ENCODE measurements at places on chromosomes 16 and 17. TPM values are rescaled to one million over a fixed set of nuclear protein-coding genes. Genes with fewer than 3 reads are reported as not detected.

GRCh38 chr17:81940538-81941483 is 3.7 kb upstream of the PYCR1 start:
- DNase-seq, result no peak

GRCh38 chr17:14803826-14804225 is 461.3 kb downstream of the PMP22 start:
- no peak for DNase-seq

- DNase-seq, result no peak
Measured at GRCh38 chr17:74201250-74201649, 2.2 kb upstream of the RPL38 start.

GRCh38 chr16:11253009-11253994 is 2.7 kb downstream of the SOCS1 start:
- DNase-seq, result no peak

Gene TTYH2
- total RNA-seq, result 42.6 TPM

GRCh38 chr17:61323909-61324868 is 75.5 kb upstream of the TBX2 start:
- DNase-seq, result no peak

- no peak for DNase-seq
Measured at GRCh38 chr16:4138713-4139112, 22.5 kb upstream of the ADCY9 start.

- DNase-seq, result peak; percentile 37
Measured at GRCh38 chr17:78717431-78717980, 64.6 kb downstream of the CYTH1 start.

Gene EFNB3
- total RNA-seq, result 0.25 TPM

Gene UQCRC2
- total RNA-seq, result 1,065 TPM

Gene PRSS53
- total RNA-seq, result 0.87 TPM

Gene MEIOC
- not detected for total RNA-seq

Gene NDUFAB1
- total RNA-seq, result 621 TPM

DNA sequence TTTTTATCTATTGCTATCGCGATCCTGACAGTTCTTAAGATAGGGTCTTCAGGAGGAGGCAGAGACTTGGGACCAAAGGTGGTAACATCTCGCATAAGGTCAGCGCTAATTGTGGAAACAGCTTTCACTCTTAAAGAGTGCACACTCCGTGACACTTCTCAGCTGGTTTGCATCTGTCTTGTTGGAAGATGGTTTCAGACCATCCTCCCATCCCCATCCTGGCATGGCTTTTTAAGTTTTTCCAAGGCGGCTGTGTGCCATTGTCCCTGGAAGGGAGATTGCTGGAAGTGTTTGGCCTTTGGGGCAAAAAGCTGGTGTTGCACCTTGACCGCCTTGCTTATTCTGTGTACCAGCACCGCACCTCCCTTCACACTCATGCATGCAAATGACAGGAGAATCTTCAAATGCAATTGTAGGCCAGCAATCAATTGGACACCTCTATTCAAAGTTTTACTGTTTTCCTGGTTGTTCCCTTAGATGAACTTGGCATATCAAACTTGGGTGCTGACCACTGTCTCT is 1.5 kb downstream of the SOCS7 start:
- no peak for DNase-seq

- no peak for DNase-seq
Measured at GRCh38 chr16:1794221-1794871, 841 bp upstream of the IGFALS start.

- no peak for DNase-seq
Measured at GRCh38 chr17:1959871-1960544, 65.1 kb downstream of the RTN4RL1 start.

GRCh38 chr16:84144209-84144858 is 643 bp downstream of the HSDL1 start:
- peak; percentile 46 for DNase-seq

DNA sequence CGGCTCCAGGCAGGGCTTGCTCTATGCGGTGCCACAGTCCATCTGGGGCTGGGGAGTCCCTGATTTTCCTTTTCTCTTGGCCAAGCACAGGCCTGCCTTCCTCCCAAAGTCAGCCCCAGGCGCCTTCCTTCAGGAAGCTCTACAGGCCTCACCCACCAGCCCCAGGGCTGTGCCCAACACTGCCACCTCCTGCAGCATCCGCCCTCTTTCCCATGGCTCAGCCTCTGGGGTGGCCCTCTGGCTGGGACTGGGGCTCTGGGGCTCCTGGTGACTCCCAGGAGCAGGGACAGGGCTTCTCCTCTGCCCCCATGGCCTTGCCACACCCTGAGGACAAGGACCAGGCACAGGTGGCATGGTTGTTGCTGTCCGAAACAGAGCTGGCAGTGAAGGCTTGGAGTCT is 817 bp downstream of the ITGB4 start:
- no peak for DNase-seq

DNA sequence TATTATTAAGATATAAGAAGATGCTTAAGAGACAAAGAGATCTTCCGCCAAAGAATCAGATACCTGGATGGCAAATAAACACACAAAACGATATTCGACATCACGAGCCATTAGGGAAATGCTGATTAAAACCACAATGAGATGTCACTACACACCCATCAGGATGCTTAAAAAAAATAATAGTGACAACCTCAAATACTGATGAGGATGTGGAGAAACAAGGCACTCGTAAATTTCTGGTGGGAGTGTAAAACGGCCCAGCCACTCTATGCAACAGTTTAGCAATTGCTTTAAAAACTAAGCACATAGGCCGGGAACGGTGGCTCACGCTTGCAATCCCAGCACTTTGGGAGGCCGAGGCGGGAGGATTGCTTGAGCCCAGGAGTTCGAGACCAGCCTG is 39.4 kb downstream of the TBC1D16 start:
- DNase-seq, result no peak

DNA sequence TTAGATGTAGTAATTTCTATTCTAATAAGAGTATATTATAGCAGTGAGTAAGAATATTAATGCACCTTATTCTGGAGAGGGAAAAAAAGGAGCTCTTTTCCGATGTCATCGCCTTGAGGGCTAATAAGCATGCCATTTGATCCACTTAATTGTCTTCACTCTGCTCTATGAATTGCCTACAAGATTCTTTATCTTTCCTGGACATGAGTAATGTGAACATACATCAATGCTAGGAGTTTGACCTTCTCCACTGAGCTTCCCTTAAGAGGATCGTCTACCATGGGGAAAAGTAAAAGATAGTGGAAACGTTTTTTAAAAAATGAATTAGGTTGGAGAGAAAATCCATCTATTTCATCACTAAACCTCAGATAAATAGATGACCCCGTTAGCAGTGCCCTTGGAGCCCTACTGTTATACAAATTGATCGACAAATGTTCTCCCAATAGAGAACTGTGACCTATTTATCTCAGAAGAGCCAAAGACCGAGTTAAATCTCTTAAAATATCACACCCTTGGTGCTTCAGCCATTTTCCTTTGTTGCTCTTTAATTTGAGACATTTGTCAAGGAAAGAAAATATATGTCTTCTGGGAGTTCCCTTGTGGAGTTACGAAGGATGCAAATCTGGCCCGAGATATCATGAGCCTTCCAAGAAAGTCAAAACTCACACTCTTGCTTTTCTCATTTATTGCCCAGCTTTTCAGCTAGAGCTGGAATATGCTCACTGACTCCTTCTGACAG is 898.5 kb downstream of the KCNJ2 start:
- DNase-seq, result no peak

All from left ventricle myocardium superior (tissue), 1 donor.